Activated CD8-positive, alpha-beta memory T cell treated with anti-CD3 and anti-CD28 coated beads for 36 hours (primary cell): ENCODE measurements at places on chromosomes 3 and 15. TPM values are rescaled to one million over a fixed set of nuclear protein-coding genes. Genes with fewer than 3 reads are reported as not detected.

Gene TPRG1
- 19.1 TPM for total RNA-seq

Gene RTP4
- 1.8 TPM for total RNA-seq

Gene PCYT1A
- 52.9 TPM for total RNA-seq

Gene PDIA3
- 359 TPM for total RNA-seq

Gene PIF1
- total RNA-seq, result 27.8 TPM

Gene RBM6
- total RNA-seq, result 68.4 TPM

Gene HOMER2
- 8.6 TPM for total RNA-seq

Gene ATP13A5
- not detected for total RNA-seq

Gene CCR8
- 2.5 TPM for total RNA-seq

Gene NR1I2
- 0.67 TPM for total RNA-seq

Gene ESYT3
- 0.13 TPM for total RNA-seq

Gene ANKUB1
- total RNA-seq, result not detected

Gene SI
- total RNA-seq, result not detected

Gene COLQ
- total RNA-seq, result 0.84 TPM

Gene SCAANT1
- total RNA-seq, result not detected

Gene RAD54L2
- total RNA-seq, result 35.3 TPM

Gene FETUB
- not detected for total RNA-seq

Gene LYZL4
- not detected for total RNA-seq

Gene GOLGA6L26
- total RNA-seq, result not detected

Gene SLC22A14
- not detected for total RNA-seq

Gene UQCRC1
- 237 TPM for total RNA-seq

Gene RPSA
- total RNA-seq, result 2,408 TPM

Gene GPR176
- 0.11 TPM for total RNA-seq

Gene ZBED2
- total RNA-seq, result 671 TPM

Gene SOX14
- not detected for total RNA-seq

Gene SLC2A2
- not detected for total RNA-seq

Gene CHDH
- 0.23 TPM for total RNA-seq

Gene AP3B2
- total RNA-seq, result 0.44 TPM

Gene IQCH
- total RNA-seq, result 1.5 TPM

Gene AADACL2
- not detected for total RNA-seq

Gene INSYN1
- total RNA-seq, result not detected

Gene PDIA5
- total RNA-seq, result 19.7 TPM

Gene PLAAT1
- total RNA-seq, result not detected

Gene GOLGA8O
- 0.34 TPM for total RNA-seq

Gene PLA2G4B
- total RNA-seq, result 4.1 TPM

Gene C3orf22
- total RNA-seq, result not detected

Gene EPHA6
- total RNA-seq, result not detected

Gene CSPG4
- total RNA-seq, result 0.02 TPM

Gene KLHL25
- 4.1 TPM for total RNA-seq

Gene CPN2
- total RNA-seq, result not detected

Gene DPPA2
- not detected for total RNA-seq

Gene CLDN1
- total RNA-seq, result 0.13 TPM

Gene OR4F15
- not detected for total RNA-seq

Gene KIF9
- 6.8 TPM for total RNA-seq
